ENCODE measurements at places on chromosomes 2 and 18. TPM values are rescaled to one million over a fixed set of nuclear protein-coding genes. Genes with fewer than 3 reads are reported as not detected.

FEV gene
- total RNA-seq: not detected

DSG1 gene
- not detected for total RNA-seq

- DNase-seq: no peak
Observed at GRCh38 chr2:71082402-71083252, 14.2 kb downstream of the NAGK start.

- DNase-seq: peak; percentile 23
Observed at GRCh38 chr18:68568364-68569155, 146.3 kb downstream of the TMX3 start.

DNA sequence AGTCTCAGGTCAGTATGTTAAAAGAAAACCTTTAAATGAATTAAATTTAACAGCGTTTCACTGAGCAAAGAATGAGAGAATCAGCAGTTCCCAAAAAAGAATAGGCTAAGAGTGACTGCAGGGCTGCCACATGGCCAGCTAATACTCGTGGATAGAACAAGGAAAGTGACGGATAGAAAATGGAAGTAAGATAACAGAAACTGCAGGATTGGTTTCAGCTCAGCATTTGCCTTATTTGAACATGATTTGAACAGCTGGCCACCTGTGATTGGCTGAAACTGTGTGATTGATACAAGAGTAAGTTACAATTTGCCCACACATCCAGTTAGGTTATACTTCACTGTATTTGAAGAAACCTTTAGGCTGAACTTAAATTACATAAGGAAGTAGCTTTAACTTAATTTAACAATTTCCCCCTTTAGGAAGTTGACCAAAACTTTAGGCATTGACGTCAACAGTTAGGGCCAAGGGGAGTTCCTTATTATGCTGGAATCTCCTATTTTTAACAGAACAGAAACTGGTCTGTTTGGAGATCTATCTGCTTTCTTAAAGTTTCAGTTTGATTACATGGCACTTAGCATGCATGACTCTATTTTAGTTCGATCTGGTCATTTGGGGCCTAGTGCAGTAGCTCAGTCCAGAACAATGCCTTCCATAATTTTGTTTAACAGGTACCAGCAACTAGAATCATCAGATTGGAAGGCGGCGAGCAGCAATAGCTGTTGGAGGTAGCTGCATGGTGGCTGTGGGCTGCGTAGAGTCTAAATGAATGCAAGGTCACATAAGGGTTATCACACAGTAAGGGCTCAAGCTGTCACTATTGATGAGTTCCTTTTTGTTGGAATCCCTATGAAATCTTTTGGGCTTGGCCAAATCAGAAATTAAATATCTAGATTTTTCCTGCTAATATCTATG, 143.4 kb downstream of the TRIM43 start:
- no peak for DNase-seq

GRCh38 chr18:71189581-71189980, 900.7 kb downstream of the SOCS6 start:
- no peak for DNase-seq

DNA sequence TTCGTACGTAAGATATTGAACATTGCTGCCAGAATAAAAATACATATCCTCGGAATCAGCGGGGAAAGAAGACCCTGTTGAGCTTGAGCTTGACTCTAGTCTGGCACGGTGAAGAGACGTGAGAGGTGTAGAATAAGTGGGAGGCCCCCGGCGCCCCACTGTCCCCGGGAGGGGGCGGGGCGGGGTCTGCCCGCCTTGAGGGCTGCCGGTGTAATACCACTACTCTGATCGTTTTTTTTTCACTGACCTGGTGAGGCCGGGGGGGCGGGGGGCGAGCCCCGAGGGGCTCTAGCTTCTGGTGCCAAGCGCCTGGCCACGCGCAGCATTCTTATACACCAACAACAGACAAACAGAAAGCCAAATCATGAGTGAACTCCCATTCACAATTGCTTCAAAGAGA, 324.0 kb upstream of the REG3G start:
- peak; percentile 18 for DNase-seq

DNA sequence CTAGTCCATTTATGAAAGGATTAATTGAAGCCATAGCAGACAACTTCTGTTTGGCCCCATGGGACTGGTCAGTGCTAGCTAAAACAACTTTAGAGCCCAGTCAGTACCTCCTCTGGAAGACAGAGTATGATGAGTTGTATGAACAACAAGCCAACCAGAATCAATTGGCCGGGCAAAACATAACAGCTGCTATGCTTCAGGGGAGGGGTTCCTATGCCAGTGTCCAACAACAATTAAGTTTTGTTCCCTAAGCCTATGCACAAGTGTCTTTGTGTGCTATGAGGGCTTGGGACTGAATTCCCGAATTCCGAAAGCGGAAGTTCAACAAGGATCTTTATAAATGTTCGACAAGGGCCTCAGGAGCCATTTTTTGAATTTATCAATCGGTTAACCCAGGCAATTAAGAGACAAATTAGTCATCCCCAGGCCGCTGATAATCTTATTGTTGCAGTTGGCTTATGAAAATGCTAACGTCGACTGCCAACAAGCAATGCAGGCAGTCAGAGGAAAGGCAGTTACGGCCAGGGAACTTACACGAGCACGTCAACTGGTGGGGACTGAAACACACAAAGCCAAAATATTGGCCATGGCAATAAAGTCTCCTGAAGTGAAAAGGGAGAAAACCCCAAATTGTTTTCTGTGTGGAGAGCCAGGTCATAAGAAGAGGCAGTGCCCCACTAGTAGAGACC, 57.9 kb downstream of the ZNF638 start:
- no peak for DNase-seq

DNA sequence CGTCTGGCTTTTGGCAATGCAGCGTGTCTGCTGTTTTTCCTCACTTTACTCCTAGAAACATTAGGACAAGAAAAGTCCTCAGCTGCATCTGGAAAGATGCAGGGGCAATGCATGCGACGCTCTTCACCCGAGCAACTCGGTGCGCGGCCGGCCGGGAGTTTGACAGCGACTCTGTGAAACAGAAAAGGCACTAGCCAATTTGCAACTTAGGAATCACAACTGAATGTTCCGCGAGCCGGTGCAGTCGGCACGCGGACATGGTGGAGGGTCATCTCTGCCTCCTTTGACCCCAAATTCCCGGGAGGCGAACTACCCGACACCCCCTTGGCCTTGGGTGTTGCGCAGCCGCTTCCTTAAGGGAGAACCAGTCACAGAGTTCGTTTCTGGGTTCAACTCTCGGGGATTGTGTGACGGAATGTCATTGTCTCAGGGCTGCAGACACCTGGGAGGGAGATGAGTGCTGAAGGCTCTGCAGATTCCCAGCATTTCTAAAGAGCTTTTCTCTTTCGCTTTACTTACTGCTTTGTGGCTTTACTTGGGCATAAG, 9.8 kb downstream of the NR4A2 start:
- DNase-seq: no peak

Data from fibroblast of lung (primary cell).